ENCODE measurements at places on chromosomes 2 and 18.

DNA sequence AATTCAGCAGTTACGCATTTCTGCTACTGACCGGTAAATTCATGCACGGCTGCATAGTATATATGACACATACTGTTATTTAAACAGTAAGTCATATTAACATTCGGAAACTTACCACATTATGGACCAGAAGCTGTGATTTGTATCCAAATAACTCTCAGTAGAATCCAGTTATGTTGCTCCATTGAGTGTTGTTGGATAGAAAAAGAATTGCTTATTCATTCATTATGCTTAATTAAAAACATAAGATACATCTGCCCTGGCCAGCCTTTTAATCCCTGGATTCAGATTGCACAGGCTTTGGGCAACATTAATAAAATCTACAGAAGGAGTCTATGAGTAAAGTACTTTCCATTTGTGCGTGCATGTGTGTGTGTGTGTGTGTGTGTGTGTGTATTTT is 111.3 kb downstream of the CPS1 start:
- no peak for DNase-seq

GRCh38 chr2:239790721-239791120 is 234.4 kb downstream of the NDUFA10 start:
- DNase-seq, result no peak

DNA sequence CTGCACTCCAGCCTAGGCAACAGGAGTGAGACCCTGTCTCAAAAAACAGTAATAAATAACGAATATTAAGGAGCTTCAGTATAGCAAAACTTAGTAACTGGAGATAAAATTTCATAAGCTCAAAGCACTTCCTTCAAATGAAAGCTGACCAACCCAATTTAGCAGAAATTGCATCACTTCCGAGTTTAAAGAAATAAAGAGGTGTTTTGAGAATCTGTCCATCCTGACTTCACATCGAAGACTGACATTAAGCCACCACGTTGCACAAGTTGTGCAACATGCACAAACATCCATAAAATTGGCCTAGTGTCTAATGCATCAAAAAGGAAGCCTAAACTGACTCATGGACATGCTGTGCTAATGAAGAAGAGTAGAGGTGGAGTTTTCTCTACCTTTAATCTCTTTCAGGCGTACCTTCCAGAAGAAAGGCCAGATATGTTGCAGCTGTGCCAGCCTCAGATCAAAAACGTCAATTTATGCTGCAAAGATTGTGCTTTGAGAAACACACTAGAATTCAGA is 7.7 kb upstream of the DSG3 start:
- DNase-seq, result no peak

DNA sequence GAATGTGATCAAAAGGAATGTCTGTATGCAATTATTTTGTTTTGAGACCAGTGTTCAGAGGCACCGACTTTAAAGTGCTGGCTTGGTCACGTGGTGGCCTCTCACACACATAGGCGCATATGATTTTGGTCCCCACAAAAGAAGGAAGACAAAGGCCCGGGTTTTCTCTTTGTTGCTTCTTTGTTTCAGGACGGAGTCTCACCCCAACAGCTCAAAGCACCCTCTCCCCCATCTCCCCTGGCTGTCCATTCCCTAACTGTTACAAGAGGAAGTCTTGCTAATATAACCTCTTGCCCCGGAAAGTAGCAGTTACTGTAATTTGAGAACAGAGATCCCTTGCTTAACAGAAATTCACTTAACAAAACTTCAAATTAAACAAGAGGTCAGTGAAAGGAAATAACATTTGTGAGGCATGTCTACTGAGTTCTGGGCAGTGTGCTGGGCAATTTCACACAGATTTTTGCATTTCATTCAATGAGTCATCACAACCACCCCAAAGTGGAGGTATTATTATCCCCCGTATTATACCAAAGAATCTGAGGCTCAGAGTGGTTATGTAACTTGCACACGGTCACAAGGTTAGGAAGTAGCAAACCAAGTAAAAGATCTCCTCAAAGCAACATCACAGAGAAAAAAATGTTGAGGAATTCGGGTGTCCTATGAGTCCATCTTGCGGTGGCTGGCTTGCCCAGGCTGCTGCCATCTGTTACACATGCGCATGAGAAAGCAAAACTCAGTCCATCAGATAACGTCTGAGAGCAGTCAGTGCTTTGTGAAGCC is 75.8 kb downstream of the SDC1 start:
- peak; percentile 87 for DNase-seq

DNA sequence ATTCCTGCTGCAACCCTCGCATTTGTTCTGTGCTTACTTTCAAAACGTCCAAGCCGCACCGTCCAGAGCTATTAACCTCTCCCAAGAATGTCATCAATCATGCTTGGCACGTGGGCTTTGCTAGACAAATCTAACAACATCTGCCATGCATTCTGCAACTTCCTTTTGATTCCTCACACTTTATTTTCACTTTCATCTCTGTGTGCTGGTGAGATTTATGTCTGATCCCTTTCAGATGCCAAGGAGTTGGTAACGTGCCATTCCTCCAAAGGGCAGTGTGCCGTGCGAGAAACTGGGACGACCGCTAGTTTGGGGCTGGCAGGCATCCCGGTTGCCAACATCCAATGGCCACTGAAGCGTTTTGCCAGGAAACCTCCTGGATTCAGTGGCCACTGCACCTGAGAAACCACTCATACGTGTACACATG is 230.0 kb upstream of the PARD3B start:
- no peak for DNase-seq

DNA sequence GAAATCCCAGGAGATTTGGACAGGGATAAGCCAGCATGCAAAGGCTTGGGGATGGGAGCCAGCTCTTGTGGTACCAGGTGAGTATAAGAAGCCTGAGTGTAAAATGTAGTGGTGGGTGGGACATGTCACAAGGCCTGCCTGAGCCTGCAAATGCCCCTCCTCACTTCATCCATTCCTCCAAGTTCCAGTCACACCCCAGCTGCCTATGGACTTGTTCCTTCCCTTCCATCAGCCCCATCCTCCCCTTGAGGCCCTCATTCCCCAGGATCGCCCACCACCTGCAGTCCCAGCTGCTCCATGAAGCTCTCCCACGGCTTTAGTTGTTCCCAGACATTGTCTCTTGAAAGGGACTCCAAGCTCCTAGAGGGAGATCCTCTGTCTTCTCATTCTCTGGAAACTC is 81.5 kb downstream of the MARCO start:
- DNase-seq, result no peak

DNA sequence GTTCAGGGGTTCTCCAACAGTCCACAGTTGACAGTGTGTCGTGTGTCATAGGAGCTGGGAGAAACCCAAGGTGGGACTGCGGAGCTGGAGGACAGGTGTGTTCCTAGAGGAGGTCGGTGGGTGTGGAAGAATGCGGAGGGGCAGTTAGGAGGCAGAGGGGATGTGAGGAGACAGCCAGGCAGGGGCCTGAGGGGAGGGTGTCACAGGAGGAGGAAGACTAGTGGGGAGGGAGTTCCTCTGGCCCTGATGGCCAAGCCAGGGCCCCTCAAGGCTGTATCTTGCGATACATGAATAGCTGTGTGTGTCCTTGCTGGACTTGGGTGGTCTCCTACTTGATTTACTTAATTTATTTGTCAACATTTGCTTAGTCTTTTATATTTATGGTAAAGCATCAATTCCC is 519.6 kb upstream of the HS6ST1 start:
- DNase-seq, result no peak

- DNase-seq, result no peak
Observed at GRCh38 chr2:33038799-33039198, 92.0 kb downstream of the LTBP1 start.

- no peak for DNase-seq
Observed at GRCh38 chr18:74326231-74326630, 10.6 kb downstream of the C18orf63 start.

DNA sequence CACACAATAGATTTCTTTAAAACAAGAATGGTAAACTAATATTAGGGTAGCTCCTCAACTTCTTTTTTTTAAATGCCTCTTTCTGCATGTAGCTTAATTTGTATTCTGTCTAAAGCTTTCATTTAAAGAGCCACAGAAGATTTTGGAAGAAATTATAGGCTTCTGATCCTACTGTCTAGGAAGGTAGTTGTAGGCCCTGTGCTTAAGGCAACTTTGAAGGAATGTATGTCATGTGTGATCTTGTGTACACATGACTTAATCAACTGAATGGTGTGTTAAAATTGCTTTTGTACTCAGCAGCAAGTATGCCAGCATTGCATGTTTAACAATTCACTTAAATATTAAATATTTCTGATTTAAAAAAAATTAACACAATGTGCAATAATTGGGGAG is 51.5 kb upstream of the LYPD6 start:
- DNase-seq, result no peak

GRCh38 chr2:224958873-224959272 is 83.4 kb downstream of the DOCK10 start:
- DNase-seq, result no peak

GRCh38 chr18:44700652-44701051 is 20.0 kb downstream of the SETBP1 start:
- DNase-seq, result no peak

DNA sequence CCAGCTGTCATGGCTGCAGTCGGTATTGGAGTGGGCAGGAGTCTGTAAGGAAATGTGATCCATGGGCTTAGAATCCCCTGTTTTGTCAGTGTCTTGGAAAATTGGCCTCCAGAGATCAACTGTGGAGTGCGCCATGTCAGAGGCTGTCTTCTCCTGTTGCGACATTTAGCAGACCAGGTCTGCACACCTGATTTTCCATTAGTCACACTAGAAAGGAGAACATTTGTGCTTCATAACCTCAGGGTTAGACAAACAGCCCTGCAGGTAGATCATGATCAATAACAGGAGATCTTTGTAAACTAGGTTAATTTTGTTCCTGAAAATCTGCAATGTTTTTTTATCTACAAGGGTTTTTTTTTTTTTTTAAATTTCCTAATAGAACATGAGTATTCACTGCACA is 28.0 kb downstream of the LDLRAD4 start:
- DNase-seq, result no peak

- DNase-seq, result no peak
Observed at GRCh38 chr2:132368191-132368590, 48.4 kb upstream of the GPR39 start.

- DNase-seq, result no peak
Observed at GRCh38 chr18:51137026-51137729, 60.3 kb downstream of the MEX3C start.

DNA sequence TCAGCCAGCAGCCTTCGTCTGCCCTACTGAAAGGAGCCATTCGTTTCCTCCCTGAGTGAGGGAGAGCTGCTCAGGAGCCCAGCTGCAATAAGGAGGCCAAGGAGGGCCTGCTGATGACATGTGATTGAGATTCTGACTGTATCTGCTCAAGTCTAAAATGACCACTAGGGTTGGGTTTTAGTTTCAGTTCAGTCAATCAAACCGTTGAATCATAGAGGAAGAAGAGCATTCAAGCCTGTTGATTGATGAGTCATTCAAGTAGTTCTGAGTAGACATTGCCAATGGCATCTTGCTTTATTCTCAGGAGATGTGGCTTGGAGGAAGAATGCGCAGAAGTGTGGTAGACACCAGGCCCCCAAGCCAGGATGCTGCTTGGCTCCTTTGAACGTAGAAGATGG is 19.9 kb upstream of the BCL2L11 start:
- DNase-seq, result no peak

- DNase-seq, result peak; percentile 99
Observed at GRCh38 chr2:113818382-113818951, 62.0 kb upstream of the SLC35F5 start.

DNA sequence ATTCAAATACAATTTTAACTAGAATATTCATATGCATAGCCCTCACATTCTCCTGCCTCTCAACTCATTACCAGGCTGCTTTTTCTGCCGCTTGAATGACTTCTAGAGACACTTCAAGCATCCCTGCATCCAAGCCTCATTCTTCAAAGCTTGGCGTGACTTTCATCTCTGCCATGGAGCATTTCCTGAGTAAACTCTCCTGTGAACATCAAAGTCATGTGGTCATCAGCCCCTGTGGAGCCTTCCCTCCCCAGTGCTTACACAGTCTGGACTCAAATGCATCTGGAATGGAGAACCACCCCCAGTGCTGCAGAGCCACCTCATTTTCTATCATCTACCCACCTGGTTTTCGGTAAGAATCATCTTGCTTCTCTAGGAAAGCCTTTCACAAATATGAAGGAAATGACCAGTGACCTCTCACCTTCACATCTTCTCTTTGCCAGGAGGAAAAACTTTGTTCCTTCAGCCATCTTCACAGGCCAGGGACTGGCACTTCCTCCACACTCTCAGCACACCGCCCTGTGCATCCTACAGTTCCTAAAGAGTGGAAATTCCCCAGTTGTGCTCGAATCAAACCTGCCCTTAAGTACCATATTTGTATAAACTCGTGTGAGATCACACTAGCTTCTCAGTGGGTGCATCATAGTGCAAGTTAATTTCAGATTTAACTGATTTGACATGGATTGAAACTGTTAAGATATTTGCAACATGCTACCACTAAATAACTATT is 116.4 kb downstream of the COL6A3 start:
- no peak for DNase-seq

DNA sequence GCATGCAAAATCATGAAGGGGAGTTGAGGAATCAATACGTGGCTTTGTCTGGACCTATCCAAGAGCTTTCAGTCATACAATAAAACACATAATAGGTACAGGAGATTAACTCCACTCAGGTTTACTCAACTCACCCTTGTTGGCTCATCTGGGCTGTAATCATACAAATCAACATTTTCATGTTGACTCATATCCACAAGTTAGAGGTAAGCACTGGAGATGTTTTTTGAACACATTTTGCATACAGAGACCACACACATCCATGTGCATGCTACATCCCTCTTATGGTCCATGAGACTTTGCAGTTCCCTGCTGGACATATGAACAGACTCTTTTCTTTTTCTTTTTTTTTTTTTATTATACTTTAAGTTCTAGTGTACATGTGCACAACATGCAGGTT is 336.9 kb upstream of the PIK3C3 start:
- DNase-seq, result no peak

GRCh38 chr18:45844938-45845337 is 19.5 kb downstream of the SIGLEC15 start:
- no peak for DNase-seq

DNA sequence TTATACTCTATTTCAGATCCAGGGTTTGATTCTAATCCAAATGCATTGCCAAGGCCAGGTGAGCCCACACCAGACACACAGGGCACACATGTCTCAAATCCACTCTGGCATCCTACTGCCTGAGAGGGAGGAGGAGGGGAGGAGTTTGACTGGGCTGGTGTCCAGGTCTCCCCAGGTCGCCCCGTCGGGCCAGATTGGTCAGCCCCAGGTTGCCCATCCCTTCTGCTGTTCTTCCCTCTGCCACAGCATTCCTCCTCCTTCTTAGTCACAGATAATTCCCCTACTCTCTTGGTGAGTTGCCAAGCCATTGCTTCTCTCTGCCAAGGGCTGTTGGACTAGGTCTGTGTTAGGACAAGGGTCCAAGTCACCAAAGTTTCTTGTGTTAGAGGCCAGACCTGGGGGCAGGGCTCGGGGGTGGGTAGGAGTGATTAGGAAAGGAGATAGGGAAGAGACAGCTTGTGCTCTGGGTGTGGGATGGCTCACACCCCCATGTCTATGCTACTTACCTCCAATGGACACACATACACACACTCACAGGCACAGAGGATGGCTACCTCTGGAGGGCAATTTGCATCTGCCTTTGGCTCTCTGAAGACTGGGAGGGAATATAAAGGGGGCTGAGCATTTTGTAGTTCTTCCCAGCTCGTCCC is 2.5 kb upstream of the EGR4 start:
- no peak for DNase-seq

GRCh38 chr2:81355436-81355835 is 1050.9 kb upstream of the LRRTM1 start:
- DNase-seq, result no peak

GRCh38 chr2:42602218-42602875 is 33.9 kb downstream of the MTA3 start:
- no peak for DNase-seq

GRCh38 chr2:129237966-129238725 is 741.3 kb upstream of the RAB6C start:
- DNase-seq, result no peak
